ENCODE measurements at places on chromosomes 7 and 10. TPM values are rescaled to one million over a fixed set of nuclear protein-coding genes. Genes with fewer than 3 reads are reported as not detected.

TMEM273 gene
- total RNA-seq: 58.4 TPM

EBLN1 gene
- not detected for total RNA-seq

MAGI2 gene
- total RNA-seq: 0.11 TPM

PPP1R3C gene
- total RNA-seq: 0.21 TPM

ELMO1 gene
- 117 TPM for total RNA-seq

WEE2 gene
- not detected for total RNA-seq

DNAJB9 gene
- total RNA-seq: 19.4 TPM

LRRC17 gene
- 0.18 TPM for total RNA-seq

SKAP2 gene
- total RNA-seq: 9.2 TPM

RHEB gene
- total RNA-seq: 60.5 TPM

A1CF gene
- not detected for total RNA-seq

TEX47 gene
- total RNA-seq: not detected

CCDC172 gene
- total RNA-seq: not detected

HOGA1 gene
- not detected for total RNA-seq
